ENCODE measurements at places on chromosomes 2 and 18.

DNA sequence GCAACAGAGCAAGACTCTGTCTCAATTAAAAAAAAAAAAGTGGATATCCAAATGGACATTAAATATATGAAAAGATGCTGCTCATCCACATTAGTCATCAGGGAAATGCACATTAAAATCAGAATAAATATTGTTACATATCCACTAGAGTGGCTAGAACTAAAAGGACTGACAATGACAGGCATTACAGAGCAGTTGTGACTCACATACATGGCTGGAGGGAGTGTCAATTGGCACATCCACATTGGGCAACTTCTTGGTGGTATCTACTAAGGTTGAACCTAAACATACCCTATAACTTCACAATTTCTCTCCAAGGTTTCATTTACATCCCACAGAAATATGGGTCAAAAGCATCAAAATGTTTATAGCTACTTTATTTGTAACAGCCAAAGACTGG, 14.0 kb upstream of the DNER start:
- no peak for DNase-seq

DNA sequence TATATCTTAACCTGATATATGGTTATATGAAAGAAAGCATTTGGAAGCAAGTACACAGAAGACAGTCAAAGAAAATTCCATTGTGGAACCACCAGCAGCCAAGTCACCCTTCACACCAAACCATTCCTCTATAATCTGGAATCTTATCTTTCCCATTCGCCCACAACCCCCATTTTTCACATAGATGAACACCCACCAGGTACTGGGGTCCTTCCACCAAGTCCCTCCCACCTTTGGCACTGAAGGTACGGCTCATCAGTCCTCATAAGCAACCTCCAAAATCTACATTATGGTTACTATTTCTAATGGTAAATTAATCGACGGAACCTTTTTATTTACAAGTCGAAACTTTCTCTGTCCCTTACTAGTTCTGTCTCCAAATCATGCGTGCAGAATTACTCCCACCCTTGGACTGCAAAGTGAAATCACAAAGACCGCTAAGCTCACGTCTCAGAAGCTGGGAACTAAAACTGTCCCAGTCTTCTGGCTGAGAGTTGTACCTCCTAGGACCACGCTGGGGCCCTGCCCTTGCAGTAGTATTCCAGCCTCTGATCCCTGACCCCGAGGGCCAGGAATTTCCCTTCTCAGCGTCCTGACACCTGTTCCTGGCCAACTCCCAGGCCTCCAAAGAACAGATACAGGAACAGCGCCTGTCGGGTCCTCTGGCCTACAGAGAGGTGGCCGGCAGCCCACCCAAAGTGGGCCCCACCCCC, 702 bp downstream of the OLA1 start:
- no peak for DNase-seq

- DNase-seq = no peak
Measured at GRCh38 chr2:167196461-167197252, 308.4 kb downstream of the XIRP2 start.

DNA sequence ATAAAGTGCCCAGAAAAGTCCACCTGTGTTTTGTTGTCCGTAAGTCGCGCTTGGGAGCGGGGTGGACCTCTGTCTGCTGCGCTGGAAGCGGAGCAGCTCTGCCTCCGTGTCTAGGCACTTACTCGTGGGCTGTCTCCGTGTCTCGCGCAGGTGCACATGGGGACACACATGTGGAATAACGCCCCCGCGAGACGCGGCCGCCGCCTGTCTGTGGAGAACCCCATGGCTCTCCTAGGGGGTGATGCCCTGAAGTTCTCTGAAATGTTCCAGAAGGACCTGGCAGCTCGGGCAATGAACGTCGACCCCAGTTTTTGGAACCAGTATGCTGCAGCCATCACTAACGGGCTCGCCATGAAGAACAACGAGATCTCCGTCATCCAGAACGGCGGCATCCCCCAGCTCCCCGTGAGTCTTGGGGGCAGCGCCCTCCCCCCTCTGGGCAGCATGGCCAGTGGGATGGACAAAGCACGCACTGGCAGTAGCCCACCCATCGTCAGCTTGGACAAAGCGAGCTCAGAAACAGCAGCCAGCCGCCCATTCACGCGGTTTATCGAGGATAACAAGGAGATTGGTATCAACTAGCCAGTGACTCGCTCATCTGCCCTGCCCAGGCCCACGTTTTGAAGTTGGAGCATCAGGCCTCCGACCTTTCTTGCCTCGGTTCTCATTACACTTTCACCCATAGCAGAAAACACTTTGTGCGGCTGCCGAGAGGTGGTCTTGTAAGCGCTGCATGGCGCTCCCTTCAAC, 17.3 kb downstream of the SALL3 start:
- no peak for DNase-seq

DNA sequence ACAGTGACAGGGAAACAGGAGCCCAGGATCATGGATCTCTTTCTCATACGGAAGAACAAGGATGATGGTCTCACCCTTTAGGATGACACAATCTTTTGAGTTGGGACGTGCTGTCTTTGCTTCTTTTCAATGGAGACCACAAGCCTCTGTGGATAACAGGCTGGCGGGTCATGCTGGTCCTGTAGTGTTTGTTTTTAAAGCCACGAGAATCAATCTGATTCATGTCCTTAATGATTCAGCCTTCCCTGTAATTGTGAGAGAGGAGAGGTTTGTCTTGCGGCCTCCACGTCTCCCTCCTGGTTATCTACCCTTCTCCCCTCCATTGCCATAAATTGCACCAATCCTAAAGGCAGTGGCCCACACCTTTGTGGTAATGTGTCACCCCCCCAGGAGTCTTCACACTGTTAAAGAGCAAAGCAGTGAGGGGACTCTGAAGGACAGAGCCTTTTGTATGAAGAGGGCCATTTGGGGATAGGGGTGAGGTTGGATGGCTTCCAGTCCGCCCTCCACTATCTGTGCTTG, 87.7 kb upstream of the TGFA start:
- DNase-seq = no peak

DNA sequence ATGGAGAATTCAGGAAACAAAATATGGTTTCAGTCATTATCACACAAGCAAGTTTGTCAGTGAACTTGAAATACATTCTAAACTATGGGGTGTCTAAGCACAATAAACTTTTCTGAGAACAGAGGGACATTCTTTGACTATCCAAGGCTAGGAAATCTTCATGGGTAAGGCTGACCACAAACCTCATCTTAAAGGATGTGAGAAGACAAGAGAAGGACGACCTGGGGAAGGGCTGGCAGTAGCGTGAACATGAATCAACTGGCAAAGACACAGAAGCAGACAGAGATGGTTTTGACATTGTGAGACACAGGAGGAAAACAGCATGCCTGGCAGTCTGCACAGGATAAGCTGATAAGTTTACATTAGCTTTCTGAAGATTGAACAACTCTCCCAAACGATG, 752.4 kb upstream of the SLC8A1 start:
- DNase-seq = no peak

- DNase-seq = no peak
Measured at GRCh38 chr2:68653034-68653433, 9.7 kb downstream of the PROKR1 start.

DNA sequence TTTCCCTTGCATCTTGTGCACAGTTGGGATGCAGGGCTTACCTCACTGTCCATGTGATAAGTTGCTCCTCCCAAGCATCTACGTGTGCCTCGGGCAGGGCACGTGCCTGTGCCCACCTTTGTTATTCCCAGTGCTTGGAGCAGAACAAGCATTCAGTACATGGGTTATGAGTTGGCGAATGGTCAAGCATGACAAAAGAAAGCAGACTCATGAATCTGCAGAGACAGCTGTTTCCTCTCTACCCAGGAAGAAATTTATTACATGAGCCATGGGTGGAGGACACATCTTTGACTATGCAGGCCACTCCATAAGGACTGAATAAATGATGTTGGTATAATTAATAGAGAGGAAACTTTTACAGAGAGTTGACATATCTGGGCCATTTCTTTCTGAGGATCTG, 127.8 kb downstream of the TPGS2 start:
- DNase-seq = no peak

DNA sequence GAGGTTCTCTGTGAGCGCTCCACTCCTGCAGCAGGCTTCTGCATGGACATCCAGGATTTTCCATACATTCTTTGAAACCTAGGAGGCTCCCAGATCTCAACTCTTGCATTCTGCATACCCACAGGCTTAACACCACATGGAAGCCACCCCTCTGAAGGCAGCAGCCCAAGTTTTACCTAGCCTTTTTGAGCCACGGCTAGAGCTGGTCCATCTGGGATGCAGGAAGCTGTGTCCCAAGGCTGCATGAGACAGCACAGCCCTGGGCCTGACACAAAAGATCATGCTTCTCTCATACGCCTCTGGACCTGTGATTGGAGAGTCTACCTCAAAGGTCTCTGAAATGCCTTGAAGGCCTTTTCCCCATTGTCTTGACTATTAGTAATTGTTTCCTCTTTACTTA, 53.6 kb upstream of the RPRM start:
- DNase-seq = no peak

DNA sequence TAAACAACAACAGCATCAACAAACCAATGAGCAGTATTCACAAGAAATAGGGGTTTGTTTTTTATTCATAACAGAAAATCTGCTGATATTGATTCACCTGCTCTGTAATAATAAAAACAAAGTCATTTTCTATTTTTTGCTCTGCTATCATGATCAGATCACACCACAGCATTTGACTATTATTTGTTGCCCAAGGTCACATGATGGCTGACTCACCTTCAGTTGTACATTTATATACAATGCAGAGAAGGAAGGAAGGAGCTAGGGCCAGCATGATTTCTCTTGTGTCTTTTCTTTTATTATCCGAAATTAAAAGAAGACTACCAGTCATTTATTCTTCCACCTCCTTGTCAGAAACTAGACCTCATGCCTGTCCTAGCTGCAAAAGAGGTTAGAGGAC, 1427.7 kb upstream of the CELF4 start:
- DNase-seq = no peak

DNA sequence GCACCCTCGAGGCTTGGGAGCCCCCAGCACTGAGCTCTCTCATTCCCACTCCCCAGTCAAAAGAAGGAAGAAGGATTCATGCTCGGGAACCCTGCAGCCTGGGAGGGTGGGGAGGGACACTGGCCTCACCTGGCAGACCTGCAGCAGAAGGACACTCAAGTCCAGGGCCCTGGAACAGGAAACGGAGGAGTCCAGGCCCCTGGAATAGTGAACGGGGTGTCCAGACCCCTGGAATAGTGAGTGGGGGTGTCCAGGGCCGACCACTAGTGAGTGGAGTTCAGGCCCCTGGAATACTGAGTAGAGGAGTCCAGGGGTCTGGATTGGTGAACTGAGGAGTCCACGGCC, 292.5 kb downstream of the NDUFA10 start:
- DNase-seq = no peak

- DNase-seq = no peak
Measured at GRCh38 chr2:219628235-219628985, 980 bp downstream of the SLC4A3 start.

- DNase-seq = peak; percentile 65
Measured at GRCh38 chr18:57223144-57223870, 76.4 kb downstream of the BOD1L2 start.

DNA sequence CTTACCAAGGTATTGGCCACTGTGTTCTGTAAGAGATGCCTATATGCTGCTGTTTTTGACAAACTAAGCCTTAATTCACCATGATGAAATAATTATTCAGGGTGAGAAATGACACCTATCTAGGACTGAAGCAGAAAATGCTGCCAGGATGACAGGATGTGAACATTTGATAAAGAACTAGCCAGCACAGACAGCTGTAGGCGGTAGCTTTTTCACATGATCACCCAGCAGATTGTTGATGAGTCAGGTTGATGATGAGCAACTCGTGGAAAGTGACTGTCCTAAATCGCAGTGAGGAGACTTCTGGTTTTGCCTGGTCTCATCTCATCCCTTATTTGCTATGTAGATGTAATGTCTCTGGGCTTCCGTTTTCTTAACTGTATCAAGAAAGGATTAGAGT, 144.1 kb downstream of the PRPF40A start:
- DNase-seq = no peak

DNA sequence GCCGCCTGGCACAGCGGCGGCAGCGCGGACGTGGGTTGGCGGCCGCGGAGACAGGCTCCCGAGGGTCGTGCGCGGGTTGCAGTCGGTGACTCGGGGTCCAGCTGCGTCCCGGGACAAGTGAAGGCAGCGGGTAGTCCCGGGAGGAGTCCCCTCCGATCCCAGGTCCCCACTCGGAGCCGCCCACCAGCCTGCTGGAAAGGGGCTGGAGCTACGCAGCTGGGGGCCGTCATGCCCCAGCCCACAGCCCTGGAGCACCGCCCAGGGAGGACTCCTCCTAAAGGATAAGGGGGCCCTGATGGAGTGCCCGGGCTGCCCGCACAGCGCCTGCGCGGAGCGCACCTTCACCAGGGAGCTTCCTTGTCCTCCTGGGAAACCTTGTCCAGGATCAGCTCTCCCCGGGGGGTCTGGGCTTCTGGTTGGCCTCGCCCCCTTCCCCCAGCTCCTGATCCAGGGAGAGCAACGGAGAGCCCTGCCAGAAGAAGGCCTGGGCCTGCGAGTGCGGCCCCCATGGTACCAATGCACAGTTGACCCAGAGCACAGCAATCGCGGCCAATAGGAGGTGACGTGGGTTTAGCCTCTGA, 25.9 kb upstream of the ALPP start:
- no peak for DNase-seq

GRCh38 chr2:205675861-205676516, 6.3 kb upstream of the NRP2 start:
- DNase-seq = peak; percentile 26

- no peak for DNase-seq
Measured at GRCh38 chr2:99205491-99205890, 24.5 kb downstream of the MRPL30 start.

DNA sequence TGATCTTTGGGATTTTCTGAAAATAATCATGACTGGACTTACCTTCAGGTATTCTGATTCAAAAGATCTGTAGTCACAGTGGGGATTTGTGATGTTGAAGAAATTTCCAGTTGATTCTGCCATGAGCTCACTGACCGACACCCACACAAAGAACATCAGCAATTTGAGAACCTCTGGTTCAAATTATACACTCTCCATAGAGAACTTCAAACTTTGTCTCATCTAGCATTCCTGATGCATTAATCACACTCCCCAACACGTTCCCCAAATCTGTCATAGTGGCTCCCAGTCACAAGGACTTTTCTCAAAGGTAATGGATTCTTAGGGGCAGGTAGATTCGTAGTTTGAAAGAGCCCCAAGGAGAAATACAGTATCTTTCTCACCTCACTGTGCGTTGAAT, 584.3 kb downstream of the FBXO15 start:
- DNase-seq = no peak

DNA sequence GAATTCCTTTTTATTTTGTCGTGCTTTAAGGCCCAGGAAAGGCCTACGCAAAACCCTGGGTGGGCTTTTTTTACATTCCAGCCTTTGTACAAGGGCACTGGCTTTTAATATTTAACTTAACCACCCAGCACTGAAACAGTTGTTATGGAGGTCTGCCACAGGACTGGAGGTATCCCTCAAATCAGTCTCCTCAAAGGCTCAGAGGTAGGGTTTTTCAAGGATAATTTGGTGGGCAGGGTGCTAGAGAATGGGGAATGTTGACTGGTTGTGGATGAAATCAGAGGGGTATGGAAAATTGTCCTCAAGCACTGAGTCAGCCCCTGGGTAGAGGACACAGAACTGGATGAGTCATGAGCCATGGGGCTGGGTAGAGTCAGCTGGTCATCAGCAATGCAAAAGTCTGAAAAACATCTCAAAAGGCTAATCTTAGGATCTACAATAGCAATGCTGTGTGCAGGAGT, 443.1 kb downstream of the THSD7B start:
- no peak for DNase-seq

GRCh38 chr2:220930271-220931076, 641.6 kb downstream of the EPHA4 start:
- DNase-seq = no peak

- DNase-seq = no peak
Measured at GRCh38 chr2:212384027-212384426, 154.6 kb downstream of the ERBB4 start.

GRCh38 chr2:230714136-230714480, 1.5 kb downstream of the CAB39 start:
- DNase-seq = no peak

Measured in DMS 273 treated with DMSO at 0.1 percent for 48 hours (cell line).